ENCODE measurements at places on chromosomes 13 and 19.
A peak's percentile ranks its signal among the peaks of the same experiment; 100 is the strongest.

DNA sequence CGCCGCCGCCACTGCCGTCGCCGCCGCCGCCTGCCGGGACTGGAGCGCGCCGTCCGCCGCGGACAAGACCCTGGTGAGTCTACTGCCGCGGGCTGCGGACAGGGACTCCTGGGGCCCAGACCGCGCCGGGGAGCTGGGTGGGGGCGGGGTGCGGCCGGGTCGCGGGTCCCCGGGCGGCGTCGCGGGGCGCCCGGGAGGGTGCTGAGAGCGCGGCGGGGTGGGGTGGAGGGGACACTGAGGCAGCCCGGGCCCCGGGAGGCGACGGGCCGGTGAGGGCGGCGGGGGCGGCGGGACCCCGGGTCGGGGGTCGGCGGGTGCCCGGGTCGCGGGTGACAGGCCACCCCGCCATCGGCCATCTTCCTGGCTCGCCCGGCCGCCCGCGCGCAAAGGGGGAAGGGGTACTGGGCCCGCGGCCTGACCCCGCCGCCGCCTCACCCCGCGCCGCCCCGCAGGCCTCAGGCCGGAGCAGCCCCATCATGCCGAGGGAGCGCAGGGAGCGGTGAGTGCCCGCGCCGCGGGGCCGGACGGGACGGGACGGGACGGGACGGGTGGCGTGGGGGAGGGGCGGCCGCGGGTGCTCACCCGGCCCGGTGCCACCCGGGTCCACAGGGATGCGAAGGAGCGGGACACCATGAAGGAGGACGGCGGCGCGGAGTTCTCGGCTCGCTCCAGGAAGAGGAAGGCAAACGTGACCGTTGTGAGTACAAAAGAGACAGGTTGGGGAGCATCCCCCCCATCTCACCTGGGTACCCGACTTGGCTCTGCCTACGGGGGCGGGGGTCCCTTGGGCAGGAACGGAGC is 489 bp downstream of the CCNE1 start:
- DNase-seq, result peak; percentile 36

DNA sequence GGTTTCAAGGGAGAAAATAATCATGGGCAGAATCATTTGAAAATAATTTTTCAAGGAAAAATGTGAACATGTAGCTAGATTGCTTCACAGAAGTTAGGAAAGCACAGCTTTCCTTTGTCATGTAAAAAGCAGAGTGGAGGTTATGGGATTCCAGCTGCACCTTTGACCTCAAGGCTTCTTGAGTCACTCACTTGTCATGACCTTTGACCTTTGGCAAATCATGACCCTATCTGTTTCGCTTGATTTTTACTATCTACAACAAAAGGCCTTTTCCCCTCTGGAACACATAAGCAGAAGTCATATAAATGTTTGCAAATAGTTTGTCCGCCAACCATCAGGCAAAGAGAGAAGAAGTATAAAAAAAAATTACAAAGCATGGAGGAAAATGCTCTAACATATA is 210.7 kb upstream of the MIR17HG start:
- DNase-seq, result no peak

- DNase-seq, result no peak
Observed at GRCh38 chr19:27870293-27870692, 1342.7 kb downstream of the UQCRFS1 start.

DNA sequence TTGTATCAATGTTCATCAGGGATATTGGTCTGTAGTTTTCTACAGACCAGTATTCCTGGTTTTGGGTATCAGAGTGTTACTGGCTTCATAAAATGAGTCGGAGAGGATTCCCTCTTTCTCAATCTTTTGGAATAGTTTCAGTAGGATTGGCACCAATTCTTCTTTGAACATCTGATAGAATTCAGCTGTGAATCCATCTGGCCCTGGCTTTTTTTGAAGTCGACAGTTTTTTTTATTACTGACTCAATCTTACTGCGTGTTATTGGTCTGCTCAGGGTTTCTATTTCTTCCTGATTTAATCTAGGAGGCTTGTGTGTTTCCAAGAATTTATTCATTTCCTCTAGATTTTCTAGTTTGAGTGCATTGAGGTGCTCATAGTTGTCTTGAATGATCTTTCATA is 11.4 kb downstream of the TEX26 start:
- DNase-seq, result no peak

- DNase-seq, result no peak
Observed at GRCh38 chr13:48251611-48252081, 18.6 kb downstream of the ITM2B start.

GRCh38 chr19:5112681-5113575 is 144.0 kb downstream of the KDM4B start:
- no peak for DNase-seq

GRCh38 chr13:101303521-101303920 is 112.8 kb downstream of the NALCN start:
- DNase-seq, result no peak

Data from activated T-cell treated with anti-CD3 and anti-CD28 coated beads, Interleukin-2, amount 50 U/mL, for 48 hours (primary cell).